NCI-H460 (cell line): ENCODE measurements at places on chromosomes 12 and 14. TPM values are rescaled to one million over a fixed set of nuclear protein-coding genes. Genes with fewer than 3 reads are reported as not detected.

DNA sequence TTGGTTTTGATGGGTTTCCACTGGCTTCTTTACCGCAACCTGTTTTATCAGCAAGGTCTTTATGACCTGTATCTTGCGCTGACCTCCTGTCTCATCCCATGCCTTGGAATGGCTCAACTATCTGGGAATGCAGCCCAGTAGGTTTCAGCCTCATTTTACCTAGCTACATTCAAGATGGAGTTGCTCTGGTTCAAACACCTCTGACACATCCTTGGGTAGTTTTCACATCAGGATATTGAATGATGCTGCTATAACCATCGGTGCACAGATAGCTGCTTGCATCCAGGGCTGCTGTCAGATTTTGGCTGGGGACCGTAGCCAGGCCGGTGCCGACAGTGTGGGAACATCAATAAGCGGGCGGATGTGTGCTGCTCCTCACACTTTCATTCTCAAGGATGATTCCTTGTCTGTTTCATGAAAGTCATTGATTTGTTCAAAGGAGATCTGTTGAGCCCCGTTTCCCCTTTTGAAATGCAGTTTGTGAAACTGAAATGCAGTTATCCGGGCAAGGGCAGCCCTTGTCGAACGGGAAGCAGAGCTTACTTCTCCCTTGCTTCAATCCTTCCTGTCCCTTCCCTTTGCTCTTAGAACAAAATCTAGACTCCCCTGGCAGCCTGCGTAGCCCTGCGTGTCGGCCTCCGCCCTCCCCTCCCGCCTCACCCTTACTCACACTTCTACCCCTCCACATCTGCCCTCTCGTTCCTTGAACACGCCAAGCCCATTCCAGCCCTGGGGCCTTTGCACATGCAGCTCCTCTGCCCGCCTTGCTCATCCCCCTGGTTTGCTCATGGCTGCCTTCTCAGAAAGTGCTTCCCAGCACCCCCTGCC is 49.2 kb upstream of the NCOR2 start:
- no peak for DNase-seq

GRCh38 chr14:36367985-36368774 is 47.7 kb upstream of the MBIP start:
- DNase-seq: no peak

GRCh38 chr14:66015071-66015780 is 470.9 kb upstream of the CCDC196 start:
- no peak for DNase-seq

DNA sequence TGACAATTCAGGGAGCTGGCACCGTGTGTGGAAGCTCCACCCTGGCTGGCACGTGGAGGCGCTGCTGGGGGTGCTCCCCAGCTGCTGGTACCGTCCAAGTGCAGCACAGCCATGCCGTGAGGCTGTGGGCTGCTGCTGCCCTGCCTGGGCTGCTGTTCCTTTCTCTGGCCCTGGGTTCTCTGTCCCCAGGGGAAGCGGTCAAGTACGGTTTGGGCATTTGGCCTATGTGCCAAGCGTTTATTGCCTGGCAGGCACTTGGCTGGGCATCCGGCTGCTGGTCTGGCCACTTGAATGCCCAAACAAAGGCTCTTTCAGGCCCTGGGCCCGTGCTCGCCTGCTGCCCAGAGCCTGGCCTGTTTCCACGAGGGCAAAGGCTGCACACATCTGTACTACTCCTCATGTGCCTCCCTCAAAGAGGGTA is 39.6 kb downstream of the RHOF start:
- no peak for DNase-seq

GRCh38 chr12:19107750-19108149 is 21.8 kb upstream of the PLEKHA5 start:
- no peak for DNase-seq

DNA sequence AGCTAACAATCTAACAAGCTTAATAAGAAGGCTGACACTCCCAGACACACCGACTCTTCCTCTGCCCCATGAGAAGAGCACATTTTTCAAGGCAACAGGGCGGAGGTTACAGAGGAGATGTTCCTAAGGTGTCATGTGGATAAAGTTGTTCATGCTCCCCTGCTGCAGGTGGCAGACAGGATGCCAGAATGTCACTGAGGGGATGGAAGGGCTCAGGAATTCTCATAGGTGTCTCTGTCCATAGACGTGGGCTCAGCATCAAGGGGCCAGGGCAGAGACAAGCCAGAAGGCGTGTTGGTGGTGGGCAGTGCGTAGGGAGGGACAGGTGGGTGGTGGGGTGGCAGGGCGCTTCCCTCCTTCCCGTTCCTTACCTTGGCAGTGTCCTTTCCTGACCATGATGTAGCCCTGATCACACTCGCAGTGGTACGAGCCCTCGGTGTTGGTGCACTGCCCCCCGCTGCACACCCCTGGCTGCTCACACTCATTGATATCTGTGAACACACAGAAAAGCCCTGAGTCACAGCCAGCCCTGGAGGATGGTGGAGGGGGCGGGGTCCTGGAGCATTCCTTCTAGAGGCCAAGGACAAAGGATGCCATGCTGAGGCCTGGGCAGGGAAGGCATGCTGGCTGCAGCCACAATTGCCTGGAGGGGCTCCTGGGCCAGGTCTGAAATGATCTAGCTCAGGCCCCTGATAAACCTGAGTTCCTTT is 23.0 kb downstream of the ISCA2 start:
- no peak for DNase-seq

GRCh38 chr14:106652494-106652893 is 1126.1 kb downstream of the TMEM121 start:
- no peak for DNase-seq

GRCh38 chr14:50928002-50928635 is 16.2 kb downstream of the PYGL start:
- DNase-seq: no peak

GRCh38 chr12:124232654-124232987 is 62.3 kb upstream of the RFLNA start:
- no peak for DNase-seq

- DNase-seq: no peak
Observed at GRCh38 chr12:45572114-45572513, 157.4 kb upstream of the ARID2 start.

DNA sequence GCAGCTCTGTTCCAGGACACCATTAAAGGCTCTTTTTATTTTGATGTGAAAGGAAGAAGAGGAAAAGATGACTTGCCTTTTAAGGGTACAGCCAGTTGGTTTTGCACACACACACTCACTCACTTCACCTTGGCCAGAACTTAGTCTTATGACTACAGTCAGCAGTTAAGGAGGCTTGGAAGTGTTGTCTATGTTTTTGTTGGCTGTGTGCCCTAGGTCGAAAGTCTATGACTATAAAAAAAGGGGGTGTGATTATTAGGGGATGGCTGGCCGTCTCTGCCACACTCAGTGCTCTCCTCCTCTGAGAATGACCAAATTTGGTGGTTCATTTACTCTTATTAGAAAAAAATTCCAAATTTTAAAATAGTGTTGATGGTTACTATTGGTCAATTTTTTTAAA is 139.5 kb upstream of the OTX2 start:
- no peak for DNase-seq

DNA sequence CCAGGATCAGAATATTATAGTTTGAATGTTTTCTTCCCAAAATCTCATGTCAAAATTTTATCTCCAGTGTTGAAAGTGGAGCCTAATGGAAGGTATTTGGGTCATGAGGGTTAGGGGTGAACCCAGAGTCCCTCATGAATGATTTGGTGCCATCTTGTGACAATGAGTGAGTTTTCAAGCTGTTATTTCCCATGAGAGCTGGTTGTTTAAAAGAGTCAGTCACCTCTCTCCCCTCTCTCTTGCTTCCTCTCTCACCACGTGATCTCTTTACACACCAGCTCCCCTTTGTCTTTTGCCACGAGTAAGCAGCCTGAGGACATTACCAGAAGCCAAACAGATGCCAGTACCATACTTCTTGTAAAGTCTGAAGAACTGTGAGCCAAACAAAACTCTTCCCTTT is 561.6 kb downstream of the RERGL start:
- no peak for DNase-seq

DNA sequence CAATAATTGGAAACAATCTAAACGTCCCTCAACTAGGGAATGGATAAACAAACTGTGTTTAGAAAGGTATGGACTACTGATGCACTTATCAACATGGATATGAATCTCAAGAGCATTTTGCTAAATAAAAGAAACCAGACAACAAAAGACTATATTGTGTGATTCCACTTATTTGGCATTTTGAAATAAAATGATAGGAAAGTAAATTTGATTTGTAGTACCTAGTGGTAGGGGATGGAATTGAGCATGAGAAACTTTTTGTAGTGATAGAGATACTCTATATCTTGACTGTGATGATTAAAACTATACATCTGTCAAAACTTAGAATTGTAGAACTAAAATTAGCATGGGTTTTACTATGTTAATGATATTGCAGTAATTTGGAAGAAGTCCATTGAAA is 87.1 kb downstream of the ARID2 start:
- DNase-seq: no peak

GRCh38 chr14:20799456-20799891 is 3.2 kb downstream of the RNASE1 start:
- DNase-seq: no peak

The DBX2 gene
- not detected in 2 replicates for total RNA-seq

The CD163 gene
- not detected in 2 replicates for total RNA-seq

The GLS2 gene
- not detected in 2 replicates for total RNA-seq

The C14orf39 gene
- 0.10 and 0.20 TPM in 2 replicates for total RNA-seq
